PC-9 (cell line): ENCODE measurements at places on chromosomes 1 and 21.
A peak's percentile ranks its signal among the peaks of the same experiment; 100 is the strongest.

GRCh38 chr1:117231312-117231711 lies 20.6 kb upstream of the VTCN1 start:
- H3K4me3 ChIP-seq = no peak overlapping the region
- no peaks in the 10 kb centered on the region for H3K27me3 ChIP-seq
- no peaks in the 10 kb centered on the region for H3K36me3 ChIP-seq
- no peak overlapping the region for H3K27ac ChIP-seq
- H3K4me1 ChIP-seq = peaks cover 12% of the 10 kb centered on the region
- no peak for DNase-seq

GRCh38 chr1:232459826-232460225 lies 170.1 kb downstream of the SIPA1L2 start:
- no peak overlapping the region for H3K27ac ChIP-seq
- H3K4me3 ChIP-seq = no peak overlapping the region
- DNase-seq = no peak
- H3K36me3 ChIP-seq = no peaks in the 10 kb centered on the region
- no peaks in the 10 kb centered on the region for H3K4me1 ChIP-seq

DNA sequence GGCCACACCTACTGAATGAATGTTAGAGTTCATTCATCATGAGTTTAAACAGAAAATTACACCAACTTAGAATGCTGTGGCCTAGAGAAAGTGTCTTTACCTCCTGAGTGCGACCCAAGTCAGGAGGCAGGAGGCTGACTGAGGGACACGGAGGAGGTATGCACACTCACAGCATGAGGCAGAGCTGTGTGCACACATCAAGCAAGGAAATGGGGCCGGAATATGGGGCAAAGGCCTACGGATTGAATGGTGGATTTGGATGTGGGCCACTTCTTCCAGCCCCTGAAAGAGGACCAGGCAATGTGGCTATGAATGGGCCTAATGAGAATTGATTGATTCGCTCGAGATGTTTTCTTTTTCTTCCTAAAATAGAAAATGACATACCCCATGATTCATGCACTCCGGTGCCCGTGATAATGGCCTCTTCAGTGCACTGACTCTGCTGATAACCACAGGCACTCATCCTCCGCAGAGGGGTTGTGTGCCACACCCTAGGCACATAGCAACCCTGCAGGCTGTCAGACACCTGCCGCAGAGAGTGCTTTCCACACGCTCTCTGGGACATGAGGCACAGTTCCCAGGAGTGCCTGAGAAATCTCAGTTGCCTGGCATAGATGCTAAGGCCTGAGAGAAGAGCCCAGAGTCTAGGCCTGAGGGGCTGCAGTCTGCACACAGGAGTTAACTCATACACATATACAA lies 155.5 kb downstream of the GLUL start:
- peaks cover 42% of the 10 kb centered on the region for H3K4me1 ChIP-seq
- DNase-seq = peak; percentile 31
- no peak overlapping the region for H3K4me3 ChIP-seq
- H3K36me3 ChIP-seq = no peaks in the 10 kb centered on the region
- no peaks in the 10 kb centered on the region for H3K27me3 ChIP-seq

- H3K4me1 ChIP-seq = peaks cover 41% of the 10 kb centered on the region
- H3K27ac ChIP-seq = peak overlapping the region; percentile 38; the same call in 1 of the 2 replicates
- no peaks in the 10 kb centered on the region for H3K27me3 ChIP-seq
- no peak for DNase-seq
- peak overlapping the region; percentile 34; the same call in 1 of the 2 replicates for H3K4me3 ChIP-seq
Observed at GRCh38 chr1:218350801-218351266, 5.7 kb downstream of the TGFB2 start.

GRCh38 chr1:77438236-77438913 lies 156.6 kb downstream of the AK5 start:
- H3K4me3 ChIP-seq = no peak overlapping the region
- no peaks in the 10 kb centered on the region for H3K27me3 ChIP-seq
- no peaks in the 10 kb centered on the region for H3K36me3 ChIP-seq
- no peaks in the 10 kb centered on the region for H3K4me1 ChIP-seq
- H3K27ac ChIP-seq = no peak overlapping the region

DNA sequence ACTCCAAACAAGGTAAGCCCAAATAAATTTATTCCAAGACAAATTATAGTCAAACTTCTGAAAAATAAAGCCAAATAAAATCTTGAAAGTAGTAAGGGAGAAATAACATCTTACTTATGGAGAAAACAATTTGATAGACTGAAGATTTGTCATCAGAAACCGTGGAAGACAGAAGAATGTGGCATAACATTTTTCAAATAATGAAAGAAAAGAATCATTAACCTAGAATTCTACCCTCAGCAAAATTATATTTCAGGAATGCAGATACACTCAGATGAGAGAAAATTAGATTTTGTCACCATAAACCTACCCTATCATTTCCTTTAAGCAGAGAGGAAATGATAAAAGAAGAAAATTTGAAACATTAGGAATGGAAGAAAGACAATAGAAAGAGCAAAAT lies 27.3 kb upstream of the PADI1 start:
- no peak for DNase-seq
- H3K4me3 ChIP-seq = no peak overlapping the region
- H3K27me3 ChIP-seq = no peaks in the 10 kb centered on the region
- H3K36me3 ChIP-seq = no peaks in the 10 kb centered on the region
- no peak overlapping the region for H3K27ac ChIP-seq

GRCh38 chr1:156245451-156246232 lies 2.2 kb downstream of the PAQR6 start:
- H3K27me3 ChIP-seq = no peaks in the 10 kb centered on the region
- no peak for DNase-seq
- H3K36me3 ChIP-seq = 0 out of 2 replicates have a peak, but pooled peaks cover 4% of the 10 kb centered on the region
- no peak overlapping the region for H3K27ac ChIP-seq

- H3K36me3 ChIP-seq = no peaks in the 10 kb centered on the region
- no peak overlapping the region for H3K4me3 ChIP-seq
- no peak for DNase-seq
- H3K27me3 ChIP-seq = no peaks in the 10 kb centered on the region
Observed at GRCh38 chr1:225441314-225442122, 13.7 kb upstream of the LBR start.

- no peak overlapping the region for H3K27ac ChIP-seq
- no peak overlapping the region for H3K4me3 ChIP-seq
- peaks cover 15% of the 10 kb centered on the region; the same call in 1 of the 2 replicates for H3K27me3 ChIP-seq
- peak; percentile 60 for DNase-seq
- H3K4me1 ChIP-seq = no peaks in the 10 kb centered on the region
- H3K36me3 ChIP-seq = no peaks in the 10 kb centered on the region
Observed at GRCh38 chr1:181424786-181425403, 58.4 kb upstream of the CACNA1E start.

GRCh38 chr1:45414746-45415145 lies 74.5 kb upstream of the MUTYH start:
- peaks cover 22% of the 10 kb centered on the region for H3K4me1 ChIP-seq
- no peak overlapping the region for H3K27ac ChIP-seq
- no peaks in the 10 kb centered on the region for H3K27me3 ChIP-seq
- DNase-seq = no peak

GRCh38 chr1:168195199-168196135 lies 16.7 kb downstream of the TIPRL start:
- H3K4me1 ChIP-seq = no peaks in the 10 kb centered on the region
- H3K27me3 ChIP-seq = no peaks in the 10 kb centered on the region
- peaks cover 37% of the 10 kb centered on the region for H3K36me3 ChIP-seq

- peak; percentile 88 for DNase-seq
- H3K4me3 ChIP-seq = no peak overlapping the region
- H3K4me1 ChIP-seq = peaks cover 66% of the 10 kb centered on the region
Observed at GRCh38 chr1:234987415-234988154, 141.1 kb downstream of the TOMM20 start.

DNA sequence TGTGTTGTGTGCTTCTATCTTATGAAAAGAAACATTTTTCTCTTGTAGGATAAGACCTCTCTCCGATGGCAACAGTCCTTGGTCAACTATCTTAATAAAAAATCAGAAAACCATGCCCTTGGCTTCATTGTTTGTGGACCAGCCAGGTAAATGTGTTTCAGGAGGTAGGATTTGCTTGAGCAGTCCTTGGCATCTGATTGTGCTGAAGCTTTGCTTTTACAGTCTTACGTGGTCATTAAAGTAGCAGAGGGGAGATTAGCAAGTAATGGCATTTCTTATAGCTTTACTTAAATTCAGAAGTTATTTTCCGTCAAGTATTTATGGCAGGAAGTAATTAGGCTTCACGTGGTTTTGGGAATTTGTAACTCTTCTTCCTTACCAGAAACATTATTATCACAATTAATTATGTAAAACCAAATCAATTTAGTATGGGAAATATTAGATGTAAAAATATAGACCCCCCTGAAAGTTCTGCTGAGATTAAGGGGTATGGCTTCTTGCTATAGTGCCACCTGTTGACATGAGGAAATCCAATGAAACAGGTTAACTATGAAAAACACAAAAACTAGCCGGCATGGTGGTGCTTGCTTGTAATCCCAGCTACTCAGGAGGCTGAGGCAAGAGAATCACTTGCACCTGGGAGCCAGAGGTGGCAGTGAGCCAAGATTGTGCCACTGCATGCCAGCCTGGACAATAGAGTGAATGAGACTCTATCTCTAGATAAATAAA lies 49.0 kb downstream of the MAP3K21 start:
- H3K27me3 ChIP-seq = no peaks in the 10 kb centered on the region
- H3K4me1 ChIP-seq = no peaks in the 10 kb centered on the region
- no peak overlapping the region for H3K27ac ChIP-seq
- no peak for DNase-seq

DNA sequence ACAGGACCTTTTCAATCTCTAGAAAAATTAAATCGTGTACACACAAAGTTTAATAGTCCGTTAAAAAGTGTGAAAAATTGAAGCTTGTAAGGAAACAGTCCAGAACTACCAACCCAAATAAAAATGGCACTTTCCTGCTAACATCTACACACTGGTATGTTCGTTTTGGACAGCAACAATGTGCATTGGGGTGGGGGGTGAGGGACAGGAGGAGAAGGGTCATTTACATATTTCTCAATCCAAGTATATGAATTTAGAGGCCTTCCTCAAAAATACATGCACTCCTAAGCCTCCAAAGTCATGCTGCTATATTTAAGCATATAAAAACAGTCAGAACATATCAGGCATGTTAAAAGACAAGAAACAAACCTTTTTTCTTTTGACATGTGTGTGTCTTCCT lies 2.5 kb downstream of the PPP1R15B start:
- no peak for DNase-seq
- H3K4me3 ChIP-seq = peak overlapping the region; percentile 94
- peaks cover 36% of the 10 kb centered on the region for H3K4me1 ChIP-seq
- H3K36me3 ChIP-seq = peaks cover 60% of the 10 kb centered on the region
- H3K27me3 ChIP-seq = no peaks in the 10 kb centered on the region

- peaks cover 11% of the 10 kb centered on the region; the same call in 1 of the 2 replicates for H3K36me3 ChIP-seq
- no peak overlapping the region for H3K4me3 ChIP-seq
- H3K27me3 ChIP-seq = no peaks in the 10 kb centered on the region
Observed at GRCh38 chr1:161962091-161962887, 61.4 kb downstream of the OLFML2B start.

DNA sequence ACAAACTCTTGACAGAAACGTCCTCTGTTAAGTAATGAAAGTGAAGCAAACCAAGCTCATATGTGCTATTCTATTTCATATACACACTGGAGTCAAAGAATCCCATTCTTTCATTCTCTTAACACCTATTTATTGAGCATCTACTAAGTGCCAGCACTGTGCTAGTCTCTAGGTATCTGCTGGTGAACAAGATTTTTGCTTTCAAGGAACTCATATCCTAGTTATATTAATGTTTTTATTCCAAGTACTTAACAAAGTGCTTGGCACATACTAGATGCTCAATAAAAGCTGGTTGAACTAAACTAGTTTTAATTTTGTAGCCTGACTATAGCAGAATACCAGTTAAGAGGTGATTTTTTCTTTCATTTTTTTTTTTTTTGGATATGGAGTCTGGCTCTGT lies 3.6 kb upstream of the RNF2 start:
- no peak overlapping the region for H3K4me3 ChIP-seq
- H3K27ac ChIP-seq = no peak overlapping the region
- no peaks in the 10 kb centered on the region for H3K4me1 ChIP-seq
- no peak for DNase-seq
- no peaks in the 10 kb centered on the region for H3K27me3 ChIP-seq

DNA sequence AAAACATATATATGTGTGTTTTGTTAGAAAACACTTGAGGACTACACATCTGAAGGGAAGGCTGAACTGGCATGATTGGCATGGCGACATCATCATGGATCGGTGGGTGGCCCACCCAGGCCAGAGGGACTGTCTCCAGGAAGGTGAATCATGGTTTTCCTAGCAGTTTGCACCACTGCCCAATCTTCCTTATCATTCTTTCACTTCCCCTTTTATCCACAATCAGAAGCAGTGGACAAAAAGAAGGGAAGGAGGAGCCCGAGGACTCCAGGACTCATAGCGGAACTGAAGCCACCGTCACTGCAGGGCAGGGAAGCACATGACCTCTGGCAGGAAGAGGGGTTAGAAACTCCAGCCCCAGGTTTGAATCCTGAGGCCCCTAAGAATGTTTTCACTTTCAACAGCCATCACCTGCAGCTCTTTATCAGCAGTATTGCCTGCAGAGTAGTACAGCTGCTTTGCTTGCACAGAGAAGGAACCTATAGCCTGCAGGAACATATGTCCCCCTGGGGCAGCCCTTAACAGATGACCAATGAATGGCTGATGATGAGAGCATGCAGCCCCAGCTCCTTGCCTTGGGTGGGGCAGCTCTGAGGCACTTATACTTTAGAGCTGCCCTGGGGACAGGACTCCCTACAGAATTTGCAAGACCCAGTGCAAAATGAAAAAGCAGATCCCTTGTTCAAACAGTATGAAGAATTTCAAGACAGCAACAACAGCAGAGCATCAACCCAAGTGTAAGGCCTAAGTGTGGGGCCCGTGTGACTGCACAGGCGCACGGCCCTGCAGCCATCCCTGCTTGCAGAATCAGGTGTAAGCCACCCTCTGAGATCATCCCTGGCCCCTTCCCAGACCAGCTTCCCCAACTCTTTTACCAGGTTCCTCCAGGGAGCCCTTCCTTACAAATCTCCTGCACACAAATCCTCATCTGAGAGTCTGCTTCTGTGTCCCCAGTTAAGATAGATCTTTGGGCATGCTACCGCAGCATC lies 241.8 kb upstream of the IRF2BP2 start:
- peaks cover 21% of the 10 kb centered on the region for H3K4me1 ChIP-seq
- H3K36me3 ChIP-seq = peaks cover 40% of the 10 kb centered on the region
- H3K27ac ChIP-seq = peak overlapping the region; percentile 32; the same call in 1 of the 2 replicates
- no peaks in the 10 kb centered on the region for H3K27me3 ChIP-seq
- H3K4me3 ChIP-seq = no peak overlapping the region
- no peak for DNase-seq

DNA sequence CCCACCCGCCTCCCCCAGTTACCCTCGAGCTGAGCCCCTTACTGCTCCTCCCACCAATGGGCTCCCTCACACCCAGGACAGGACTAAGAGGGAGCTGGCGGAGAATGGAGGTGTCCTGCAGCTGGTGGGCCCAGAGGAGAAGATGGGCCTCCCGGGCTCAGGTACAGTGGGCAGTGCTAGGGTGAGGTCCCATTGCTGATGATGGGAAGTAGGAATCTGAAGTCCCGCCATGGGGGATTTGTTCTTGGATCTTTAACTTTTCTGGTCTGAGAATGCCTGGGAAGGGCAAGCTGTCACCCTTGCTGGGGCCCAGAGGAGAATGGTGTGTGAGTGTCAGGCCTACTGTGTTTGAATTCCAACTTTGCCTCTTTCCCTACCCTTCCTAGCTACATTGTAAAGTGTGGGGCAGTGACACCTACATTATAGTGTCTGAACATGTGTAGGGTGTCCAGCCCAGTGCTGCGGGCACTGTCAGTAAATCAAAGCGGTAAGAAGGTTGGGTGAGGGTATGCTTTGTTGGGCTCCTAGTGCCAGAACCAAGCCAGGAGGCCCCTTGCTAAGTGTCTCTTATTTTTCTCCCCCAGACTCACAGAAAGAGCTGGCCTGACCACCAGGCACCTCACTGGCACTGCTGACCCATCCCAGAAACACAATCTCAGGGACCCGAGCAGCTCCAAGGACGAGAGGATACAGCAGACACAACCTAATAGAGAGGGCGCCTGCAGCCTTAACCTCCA lies 44.7 kb downstream of the YARS1 start:
- H3K4me1 ChIP-seq = peaks cover 69% of the 10 kb centered on the region
- H3K27ac ChIP-seq = peak overlapping the region; percentile 25
- H3K27me3 ChIP-seq = no peaks in the 10 kb centered on the region
- H3K36me3 ChIP-seq = peaks cover 26% of the 10 kb centered on the region
- H3K4me3 ChIP-seq = no peak overlapping the region
